ENCODE measurements at places on chromosomes 1 and 21. TPM values are rescaled to one million over a fixed set of nuclear protein-coding genes. Genes with fewer than 3 reads are reported as not detected.

DNA sequence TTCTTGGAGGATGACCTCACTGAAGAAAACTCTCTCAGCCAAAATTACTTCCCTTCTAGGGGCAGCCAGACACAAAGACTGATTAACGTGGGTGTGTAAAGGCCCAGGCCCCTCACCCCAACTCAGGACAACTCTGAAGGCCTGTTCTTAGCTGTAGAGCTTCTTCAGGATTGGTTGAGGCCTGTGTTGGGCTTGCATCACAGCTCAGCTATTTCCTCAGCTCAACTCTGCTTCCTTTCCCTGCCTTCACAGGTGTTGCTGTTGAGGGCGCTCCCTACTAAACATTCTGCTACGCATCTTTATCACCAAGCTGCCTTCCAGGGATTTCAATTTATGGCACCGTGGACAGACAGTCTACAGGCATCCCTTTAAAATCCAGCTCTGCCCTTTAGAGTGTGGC lies 36.8 kb downstream of the MAB21L3 start:
- DNase-seq, result no peak

DNA sequence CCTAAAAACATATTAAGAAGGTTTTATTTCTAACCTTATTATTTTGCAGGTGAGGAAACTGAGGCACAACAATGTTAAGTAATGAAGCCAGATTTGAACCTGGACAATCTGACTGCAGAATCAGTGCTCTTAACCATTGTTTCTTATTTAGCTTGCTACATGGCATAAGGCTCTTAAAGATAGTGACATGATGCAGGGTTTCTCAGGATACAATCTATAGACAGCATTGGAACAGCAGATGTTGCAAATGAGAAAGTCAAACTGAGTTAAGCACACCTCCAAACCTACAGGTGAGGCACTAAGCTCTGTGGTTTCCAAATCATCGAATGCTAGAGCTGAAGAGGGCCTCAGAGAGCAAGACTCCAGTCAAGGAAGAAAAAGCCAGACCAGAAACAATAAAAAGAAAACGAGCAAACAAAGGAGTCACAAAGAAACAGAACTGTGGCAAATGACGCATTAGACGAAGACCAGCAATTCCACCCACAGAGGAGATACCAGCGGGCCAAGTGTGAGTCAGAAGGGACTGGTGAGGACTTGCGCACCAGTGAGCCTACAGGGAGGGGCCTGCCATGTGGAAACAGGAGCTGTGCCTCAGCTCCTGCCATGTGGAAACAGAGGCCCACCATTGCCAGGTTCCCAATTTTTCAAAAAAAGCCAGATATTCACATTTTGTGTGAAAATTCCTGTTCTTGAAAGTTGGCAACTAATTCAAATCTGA lies 14.4 kb downstream of the CD58 start:
- no peak for DNase-seq

DNA sequence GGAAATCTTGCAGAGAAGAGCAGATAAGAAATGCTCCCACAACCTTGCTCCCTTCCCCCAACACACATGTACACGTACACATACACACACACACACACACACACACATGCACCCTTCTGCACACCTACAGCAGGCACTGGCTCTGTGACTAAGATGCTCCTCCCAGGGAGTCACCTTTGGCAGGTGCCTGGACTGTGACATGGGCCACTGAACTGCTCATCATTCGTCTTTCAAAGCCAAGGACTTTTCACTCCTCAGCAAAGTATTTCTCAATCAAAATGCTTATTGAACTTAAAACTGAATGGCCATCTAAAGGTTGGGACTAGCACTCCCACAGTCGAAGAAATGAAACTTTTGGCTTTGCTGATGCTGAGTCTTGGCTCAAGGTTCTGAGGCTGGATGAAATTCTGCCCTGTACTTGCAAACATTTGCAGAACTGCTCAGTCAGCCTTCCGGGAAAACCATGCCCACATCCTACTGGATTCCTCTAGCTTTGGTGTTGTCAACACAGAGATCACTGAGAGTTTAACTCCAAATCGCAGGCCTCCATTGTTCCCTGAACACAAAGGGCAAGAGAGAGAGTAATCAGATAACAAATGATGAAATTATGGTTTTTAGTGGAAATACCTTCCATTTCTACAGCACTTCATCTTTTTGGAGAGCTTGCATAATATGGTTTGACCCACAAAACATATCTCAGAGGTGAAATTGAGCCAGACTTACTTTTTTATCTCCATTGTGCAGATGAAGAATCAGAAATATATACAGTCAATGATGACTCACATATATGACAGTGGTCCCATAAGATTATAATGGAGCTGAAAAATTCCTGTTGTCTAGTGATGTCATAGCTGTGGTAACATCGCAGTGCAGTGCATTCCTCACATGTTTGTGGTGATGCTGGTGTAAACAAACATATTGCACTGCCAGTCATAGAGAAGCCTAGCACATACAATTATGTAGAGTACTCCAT lies 72.4 kb upstream of the BCAR3 start:
- no peak for DNase-seq

DNA sequence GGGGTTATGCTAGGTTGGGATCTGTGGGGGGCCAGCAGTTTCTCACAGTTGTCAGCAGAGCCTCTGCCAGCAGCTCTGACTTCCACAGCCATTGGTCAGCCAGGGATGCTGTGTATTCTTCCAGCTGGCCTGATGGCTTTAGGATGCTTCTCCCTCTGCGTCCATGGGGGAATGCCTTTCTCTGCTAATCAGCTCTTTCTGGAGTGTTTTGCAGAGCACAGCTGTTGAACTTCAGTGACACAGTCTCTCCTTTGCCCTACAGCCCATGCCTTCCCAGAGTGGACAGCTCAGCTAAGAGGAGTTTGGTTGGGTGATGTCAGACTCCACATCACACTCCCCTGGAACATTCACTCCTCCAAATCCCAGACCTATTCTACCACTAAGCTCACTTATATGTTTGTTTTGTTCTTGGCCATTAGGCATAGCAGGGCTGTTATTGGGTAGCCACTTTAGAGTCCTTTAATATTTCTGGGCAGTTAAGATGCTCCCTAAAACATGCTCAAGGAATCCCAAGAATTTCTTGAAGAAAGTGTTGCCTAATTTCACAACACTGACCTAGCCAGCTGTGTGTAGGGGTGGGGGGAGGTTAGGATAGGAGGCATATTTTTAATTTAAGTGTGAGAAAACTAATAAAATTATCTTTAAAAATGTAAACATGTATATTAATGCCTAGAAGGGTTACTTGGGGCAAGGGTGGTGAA lies 75.3 kb upstream of the KIAA0040 start:
- DNase-seq, result no peak

DNA sequence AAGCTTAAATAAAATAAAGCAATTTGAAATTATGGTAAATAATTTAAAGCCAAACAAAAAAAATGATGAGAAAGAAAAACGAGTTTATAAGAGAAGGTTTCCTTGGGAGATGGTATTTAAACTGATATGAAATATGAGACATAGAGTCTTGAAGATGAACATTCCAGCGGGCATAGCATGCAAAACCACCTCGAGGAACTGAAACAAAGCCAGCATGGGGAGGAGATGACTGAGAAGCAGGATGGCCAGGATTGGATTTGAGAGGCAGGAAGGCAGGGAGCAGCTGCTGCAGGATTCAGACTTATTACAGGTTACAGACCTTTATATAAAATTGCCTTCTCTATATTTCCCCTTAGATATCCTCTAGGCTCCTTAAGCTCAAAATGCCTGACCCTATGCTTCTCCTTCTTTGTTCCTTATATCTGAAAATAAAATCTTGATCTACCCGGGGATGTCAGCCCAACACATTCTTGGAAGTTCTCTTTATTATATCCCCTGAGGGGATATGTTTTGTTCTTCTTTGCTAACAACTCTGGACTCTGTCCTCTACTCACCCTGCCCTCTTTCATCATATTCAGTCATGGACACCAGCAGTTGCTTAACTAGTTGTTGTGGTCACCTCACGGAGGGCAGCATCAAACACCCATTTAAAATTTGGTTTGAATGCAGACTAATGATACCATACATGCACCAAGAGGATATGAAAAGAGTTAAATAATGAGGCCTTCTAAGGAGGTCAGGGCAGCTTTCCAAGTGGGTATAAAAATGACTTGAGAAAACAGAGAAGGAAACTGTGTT lies 719.1 kb upstream of the B3GALT2 start:
- no peak for DNase-seq

DNA sequence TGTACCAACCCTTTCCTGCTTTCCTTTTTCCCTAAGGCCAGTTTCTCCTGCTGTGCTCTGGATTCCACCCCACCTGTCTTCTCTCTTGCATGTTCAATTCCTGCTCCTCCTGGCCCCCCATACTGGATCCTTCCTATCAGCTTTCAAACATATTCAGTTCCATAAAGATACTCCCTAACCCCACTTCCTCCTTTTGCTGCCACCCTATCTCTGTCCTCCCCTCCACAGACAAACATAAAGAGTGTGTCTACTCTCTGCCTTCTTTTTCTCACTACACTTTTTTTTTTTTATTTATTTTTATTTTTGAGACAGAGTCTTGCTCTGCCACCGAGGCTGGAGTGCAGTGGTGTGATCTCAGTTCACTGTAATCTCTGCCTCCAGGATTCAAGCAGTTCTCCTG lies 16.9 kb upstream of the RPF1 start:
- no peak for DNase-seq

- no peak for DNase-seq
These were observed 492.3 kb downstream of the MRPL39 start for GRCh38 chr21:25115021-25115420.

DNA sequence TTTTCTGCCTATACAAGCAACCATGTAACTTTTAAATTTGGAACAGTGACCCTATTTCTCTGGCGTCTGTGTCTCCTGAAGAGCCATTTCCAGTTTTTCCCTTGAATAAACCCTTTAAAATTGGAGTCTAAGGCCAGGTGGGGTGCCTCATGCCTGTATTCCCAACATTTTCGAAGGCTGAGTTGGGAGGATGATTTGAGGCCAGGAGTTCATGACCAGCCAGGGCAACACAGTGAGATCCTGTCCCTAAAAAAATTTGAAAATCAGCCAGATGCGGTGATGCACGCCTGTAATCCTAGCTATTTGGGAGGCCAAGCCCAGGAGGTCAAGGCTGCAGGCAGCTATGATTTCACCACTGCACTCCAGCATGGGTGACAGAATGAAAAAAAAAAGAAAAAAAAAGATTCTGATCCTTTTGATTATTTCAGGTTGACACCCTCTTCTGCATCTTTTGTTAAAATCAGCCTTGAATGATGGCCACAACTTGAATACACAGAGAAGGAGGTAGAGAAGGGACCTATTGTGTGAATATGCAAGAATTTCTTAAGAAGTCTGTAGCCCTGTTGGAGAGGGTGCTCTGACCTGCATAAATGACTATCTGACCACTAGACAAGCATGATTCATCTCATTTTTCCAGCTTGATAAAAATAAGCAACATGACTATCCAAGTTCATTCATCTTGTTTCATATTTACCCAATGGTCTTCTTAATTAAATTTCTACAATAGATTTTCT lies 40.2 kb upstream of the PARP1 start:
- DNase-seq, result no peak

DNA sequence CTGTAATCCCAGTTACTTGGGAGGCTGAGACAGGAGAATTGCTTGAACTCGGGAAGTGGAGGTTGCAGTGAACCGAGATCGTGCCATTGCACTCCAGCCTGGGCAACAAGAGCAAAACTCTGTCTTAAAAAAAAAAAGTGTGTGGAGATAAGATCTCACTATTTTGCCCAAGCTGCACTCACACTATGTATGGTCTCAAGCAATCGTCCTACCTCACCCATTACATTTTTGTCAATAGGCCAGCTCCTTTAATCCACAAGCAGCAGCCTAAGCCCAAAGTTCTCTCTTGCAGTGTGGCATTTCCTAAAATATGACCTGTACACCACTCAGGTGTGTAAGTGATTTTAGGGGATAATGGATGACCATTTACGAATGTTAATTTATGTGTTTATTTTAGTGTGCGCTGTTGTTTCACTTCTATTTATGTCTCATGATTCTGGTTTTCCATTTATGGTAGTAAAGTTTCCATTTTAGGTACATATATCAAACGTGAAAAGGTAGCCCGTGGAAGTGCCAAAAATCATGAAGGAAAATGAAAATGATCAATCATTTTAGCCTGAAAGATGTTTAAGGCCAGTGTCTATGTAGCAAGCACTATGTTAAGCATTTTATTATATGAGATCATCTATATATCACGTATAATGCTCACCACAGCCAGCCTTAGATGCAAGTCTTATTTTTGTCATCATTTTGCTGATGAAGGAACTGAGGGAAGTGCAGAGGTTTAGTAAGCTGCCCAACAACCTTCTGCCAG lies 5.6 kb downstream of the LCK start:
- DNase-seq, result no peak

DNA sequence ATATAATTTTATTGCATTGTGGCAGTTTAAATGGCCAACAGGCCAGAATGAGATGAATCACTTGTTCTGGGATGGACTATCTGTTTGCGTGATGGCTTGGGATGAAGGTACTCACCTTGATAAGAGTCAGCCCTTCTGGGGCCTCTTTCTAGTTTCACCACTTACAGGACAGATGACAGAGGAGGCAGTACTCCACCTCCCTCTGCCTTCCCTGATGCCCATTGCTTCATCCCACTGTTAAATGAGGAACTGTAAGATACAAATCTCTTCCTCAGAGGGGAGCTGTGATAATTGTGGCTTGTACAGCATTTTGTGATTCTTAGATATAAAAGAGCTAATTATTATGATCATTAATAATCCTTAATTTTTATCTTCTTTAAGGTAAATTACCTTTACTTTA lies 3.7 kb upstream of the TCHH start:
- no peak for DNase-seq

DNA sequence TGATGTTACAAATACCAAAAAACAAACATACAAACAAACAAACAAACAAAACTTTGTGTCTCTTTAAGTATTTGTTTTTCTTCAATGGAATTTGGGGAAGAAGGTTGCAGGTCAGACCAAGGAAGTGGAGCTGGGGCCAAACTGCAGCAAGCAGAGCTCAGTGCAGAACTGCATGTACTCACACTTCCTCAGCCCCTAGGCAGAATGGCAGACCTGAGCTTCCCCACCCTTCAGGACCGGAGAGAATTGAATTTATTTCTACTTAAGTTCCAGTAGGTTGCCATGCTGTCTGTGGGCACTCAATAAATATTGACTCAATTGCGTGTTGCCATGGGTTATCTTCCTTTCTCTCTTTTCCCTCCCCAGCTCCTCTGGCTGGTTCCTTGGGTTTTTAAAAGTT lies 173.6 kb downstream of the PTGER3 start:
- DNase-seq, result no peak

GRCh38 chr1:6582370-6582769 lies 2.6 kb downstream of the ZBTB48 start:
- DNase-seq, result no peak

The TMIGD3 gene
- not detected for total RNA-seq

The CA6 gene
- total RNA-seq, result not detected

The RNU1-4 gene
- total RNA-seq, result 3,937 TPM

The LCE3E gene
- not detected for total RNA-seq

The PTCH2 gene
- 1.4 TPM for total RNA-seq

The CELA3B gene
- not detected for total RNA-seq

The OR10Z1 gene
- not detected for total RNA-seq

The CDC42 gene
- 246 TPM for total RNA-seq

The PDE9A gene
- 26.5 TPM for total RNA-seq

The PLA2G2F gene
- not detected for total RNA-seq

The OR14K1 gene
- not detected for total RNA-seq
